Tongue (tissue), 3 donors: ENCODE measurements at places on chromosomes 6 and 20. TPM values are rescaled to one million over a fixed set of nuclear protein-coding genes. Genes with fewer than 3 reads are reported as not detected.

The BMP5 gene
- 13.5 TPM for total RNA-seq

The COL9A1 gene
- 4.2 TPM for total RNA-seq

The PIGT gene
- 27.4 TPM for total RNA-seq

The FILIP1 gene
- 71.9 TPM for total RNA-seq

The KCNK16 gene
- not detected for total RNA-seq

The CEP162 gene
- 16.1 TPM for total RNA-seq

The FAM209B gene
- not detected for total RNA-seq

The OR2H1 gene
- not detected for total RNA-seq

The PABPC1L gene
- 6.4 TPM for total RNA-seq

The TUBB1 gene
- 1.8 TPM for total RNA-seq

The NEURL2 gene
- total RNA-seq = 16.0 TPM

The B3GAT2 gene
- under 0.01 TPM for total RNA-seq

The ADAM33 gene
- total RNA-seq = 52.6 TPM

The SOBP gene
- 19.2 TPM for total RNA-seq

The DLGAP4 gene
- total RNA-seq = 20.6 TPM

The GMPR gene
- total RNA-seq = 50.2 TPM

The SPTLC3 gene
- total RNA-seq = 15.8 TPM

The GCNT2 gene
- total RNA-seq = 6.3 TPM

The BPIFA1 gene
- total RNA-seq = 109 TPM

The ETV7 gene
- 0.21 TPM for total RNA-seq

The GFRA4 gene
- total RNA-seq = not detected

The PI16 gene
- total RNA-seq = 25.3 TPM

The DAAM2 gene
- total RNA-seq = 37.2 TPM

The RSPO3 gene
- 1.2 TPM for total RNA-seq

The CGA gene
- total RNA-seq = 1.9 TPM

The LKAAEAR1 gene
- total RNA-seq = not detected

The DPPA5 gene
- total RNA-seq = not detected

The CSE1L gene
- 70.9 TPM for total RNA-seq

The FBXO5 gene
- total RNA-seq = 16.4 TPM

The HFE gene
- 4.9 TPM for total RNA-seq
